Sigmoid colon (tissue), 7 donors: ENCODE measurements at places on chromosomes 3 and 15. TPM values are rescaled to one million over a fixed set of nuclear protein-coding genes. Genes with fewer than 3 reads are reported as not detected.
A peak's percentile ranks its signal among the peaks of the same experiment; 100 is the strongest.

DNA sequence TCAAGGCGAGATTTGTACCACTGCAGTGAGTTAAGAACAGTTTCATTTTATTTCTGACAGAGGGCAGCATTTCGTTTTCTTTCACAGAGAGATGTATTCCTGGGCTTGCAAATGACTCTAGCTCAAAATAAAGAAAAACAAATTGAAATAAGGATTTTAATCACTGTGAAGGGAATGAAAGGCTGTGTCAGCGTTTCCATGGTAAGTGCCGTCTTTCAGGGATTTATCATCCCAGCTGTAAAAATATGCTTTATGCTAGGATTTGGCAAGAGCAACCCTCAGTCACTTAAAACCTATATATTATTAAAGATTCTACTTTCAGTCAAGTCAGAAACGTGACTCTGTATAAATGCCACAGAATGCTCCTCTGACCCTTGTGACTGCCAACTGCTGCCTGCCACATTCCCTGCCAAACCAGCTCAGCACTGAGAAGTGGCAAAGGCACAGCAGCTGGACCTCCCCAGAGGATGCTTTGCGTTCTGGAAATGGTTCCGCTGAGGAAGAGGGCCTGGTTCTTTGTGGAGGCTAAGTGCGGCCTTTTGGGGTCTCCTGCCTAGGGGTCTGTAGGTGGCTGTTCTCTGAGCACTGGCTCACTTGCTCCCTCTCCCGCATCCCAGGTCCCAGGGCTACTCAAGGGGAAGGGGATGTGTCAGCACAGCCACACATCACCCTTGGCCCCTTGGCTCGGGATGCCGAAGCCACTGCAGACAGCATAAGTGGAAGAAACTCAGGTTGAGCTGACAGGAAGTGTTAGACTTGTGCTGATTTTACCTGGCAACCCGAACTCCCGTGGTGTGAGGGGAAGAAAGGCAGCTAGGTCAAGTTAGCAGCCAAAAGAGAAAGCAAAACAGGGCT is 56.6 kb upstream of the POMGNT2 start:
- no peak for DNase-seq

GRCh38 chr15:39127151-39127790 is 453.6 kb upstream of the THBS1 start:
- no peak for DNase-seq

- no peak for DNase-seq
These were observed 5.8 kb downstream of the B2M start for GRCh38 chr15:44716983-44717602.

DNA sequence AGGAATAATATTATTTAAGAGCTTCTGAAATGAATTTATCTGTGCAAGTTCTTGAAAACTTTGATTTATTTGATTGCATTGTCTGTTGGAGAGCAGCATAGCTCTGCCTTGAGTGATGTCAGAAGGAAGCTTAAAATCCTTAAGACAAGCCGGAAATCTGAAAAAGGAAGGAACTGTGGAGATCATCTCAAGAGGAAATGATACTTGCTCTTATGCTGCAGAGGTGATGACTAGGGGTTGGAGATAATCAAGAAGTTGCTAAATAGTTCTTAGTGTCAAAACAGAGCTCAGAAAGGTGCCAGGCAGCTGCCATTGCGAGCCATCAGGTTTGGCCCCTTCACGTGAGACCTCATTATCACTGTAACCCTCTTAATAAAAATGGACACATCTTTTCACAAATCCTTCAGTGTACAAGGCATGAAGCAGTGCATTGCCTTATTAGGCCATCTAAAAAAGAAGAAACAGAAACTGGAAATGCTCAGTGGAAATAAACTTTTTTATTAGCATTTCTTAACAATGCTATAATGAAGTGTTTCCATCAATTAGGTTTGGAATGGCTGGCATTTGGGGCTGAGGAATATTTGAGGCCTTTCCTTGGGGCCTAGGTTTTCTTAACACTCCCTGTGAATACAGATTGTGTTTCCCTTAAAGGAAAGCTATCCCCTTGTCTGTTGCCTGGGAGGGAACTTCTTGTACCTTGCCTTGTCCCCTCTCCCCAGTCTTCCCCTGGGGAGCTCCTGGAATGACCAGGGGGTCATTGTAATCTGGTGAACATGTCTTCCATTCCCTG is 34.5 kb upstream of the VILL start:
- DNase-seq: no peak

- no peak for DNase-seq
These were observed 35.9 kb upstream of the TMEM115 start for GRCh38 chr3:50395070-50395860.

Gene SEMA7A
- 1.1 TPM for total RNA-seq

Gene CSPG4
- 66.0 TPM for total RNA-seq

DNA sequence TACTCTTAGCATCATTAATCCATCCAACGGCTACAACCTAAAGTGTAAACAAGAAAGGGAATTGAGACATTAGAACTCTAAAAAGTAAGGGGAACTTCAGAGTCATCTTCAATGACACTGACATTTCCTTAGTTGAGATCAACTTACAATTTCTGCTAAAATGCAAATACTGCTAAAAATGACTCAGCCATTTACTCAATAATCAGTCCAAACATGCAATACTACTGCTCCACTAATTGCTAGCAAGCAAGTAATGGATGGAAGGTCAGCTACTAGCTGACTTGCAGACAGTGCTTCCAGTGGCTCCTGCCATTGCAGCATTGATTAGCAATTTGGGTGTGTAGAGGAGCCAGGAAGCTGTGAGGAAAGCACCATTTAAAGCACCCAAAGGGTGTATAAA is 28.4 kb downstream of the CD200R1L start:
- no peak for DNase-seq

DNA sequence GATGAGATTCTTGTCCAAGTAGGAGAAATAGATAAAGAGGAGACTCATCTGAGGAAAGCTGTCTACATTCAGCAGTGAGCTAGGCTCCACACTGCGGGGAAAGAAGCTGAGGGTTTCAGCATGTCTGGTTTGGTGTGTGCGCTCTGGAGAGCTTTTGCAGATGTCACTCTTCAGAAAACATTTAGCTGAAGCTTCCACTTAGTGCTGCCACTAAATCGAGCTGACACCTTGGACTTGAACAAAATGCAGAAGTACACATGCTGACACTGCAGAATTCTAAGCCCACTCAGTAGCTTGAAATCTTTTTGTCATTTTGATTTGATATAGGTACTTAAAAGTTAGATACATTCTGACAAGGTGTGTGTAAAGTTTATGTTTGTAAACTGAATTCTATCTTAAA is 32.3 kb upstream of the CRTC3 start:
- DNase-seq: no peak

Gene CRTC3
- total RNA-seq: 31.0 TPM

- DNase-seq: no peak
These were observed 80.6 kb upstream of the RNF7 start for GRCh38 chr3:141657516-141657915.

DNA sequence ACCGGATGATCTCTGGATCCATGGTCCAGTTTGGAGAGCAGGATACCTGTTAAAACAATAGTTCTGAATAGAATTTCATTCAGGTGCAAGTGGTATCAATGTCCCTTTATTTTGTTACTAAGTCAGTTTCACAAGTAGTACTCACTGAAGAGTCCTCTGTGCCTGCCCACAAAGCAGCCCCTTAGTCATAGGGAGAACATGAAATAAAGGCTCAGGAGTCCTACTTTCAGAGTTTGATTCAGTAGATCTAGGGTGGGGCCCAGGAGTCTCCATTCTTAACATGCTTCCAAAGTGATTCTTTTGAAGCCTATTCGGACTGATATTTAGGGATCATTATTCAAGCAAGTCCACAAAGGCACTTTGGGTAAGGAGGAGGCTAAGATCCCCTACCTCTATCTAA is 79.8 kb upstream of the ACKR4 start:
- no peak for DNase-seq

DNA sequence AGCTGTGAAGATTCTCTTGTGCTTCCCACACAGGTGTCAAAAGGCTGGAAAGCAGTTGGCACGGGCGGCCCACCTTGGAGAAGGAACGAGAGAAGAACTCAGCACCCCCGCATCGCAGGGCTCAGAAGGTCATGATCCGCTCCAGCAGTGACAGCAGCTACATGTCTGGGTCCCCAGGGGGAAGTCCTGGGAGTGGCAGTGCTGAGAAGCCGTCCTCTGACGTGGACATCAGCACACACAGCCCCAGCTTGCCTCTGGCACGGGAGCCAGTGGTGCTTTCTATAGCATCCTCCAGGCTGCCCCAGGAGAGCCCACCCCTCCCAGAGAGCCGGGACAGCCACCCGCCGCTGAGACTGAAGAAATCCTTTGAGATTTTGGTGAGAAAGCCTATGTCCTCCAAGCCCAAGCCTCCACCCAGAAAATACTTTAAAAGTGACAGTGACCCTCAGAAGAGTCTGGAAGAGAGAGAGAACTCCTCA is 31.4 kb downstream of the STARD5 start:
- DNase-seq: no peak

- no peak for DNase-seq
These were observed 33.3 kb upstream of the SLC41A3 start for GRCh38 chr3:126117212-126117611.

GRCh38 chr15:38154255-38154654 is 98.4 kb upstream of the SPRED1 start:
- no peak for DNase-seq

Gene KCNAB1
- total RNA-seq: 5.0 TPM

DNA sequence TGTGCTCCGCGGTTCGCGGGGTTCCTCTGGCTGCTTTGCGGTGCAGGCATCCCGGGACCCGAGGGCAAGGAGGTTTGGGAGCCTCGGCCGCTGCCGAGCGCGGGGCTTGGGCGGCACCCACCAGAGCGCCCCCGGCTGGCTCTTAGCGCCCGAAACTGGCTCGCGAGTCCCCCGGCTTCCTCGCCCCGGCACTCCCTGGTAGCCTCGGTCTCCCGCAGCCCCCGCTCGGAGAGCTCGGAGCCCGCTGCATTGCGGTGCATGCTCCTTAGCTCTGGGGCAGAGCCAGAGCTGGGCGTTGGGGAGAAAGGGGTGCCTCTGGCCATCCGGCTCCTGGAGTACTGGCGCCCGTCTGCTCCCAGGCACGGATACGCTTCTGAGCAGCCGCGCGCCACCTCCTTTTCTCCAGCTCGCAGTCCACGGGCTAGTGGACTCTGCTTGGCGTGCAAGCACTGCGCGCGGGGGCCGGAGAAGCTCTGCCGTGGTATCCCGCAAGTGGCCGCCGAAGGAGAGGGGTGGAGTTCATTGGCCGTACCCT is 753 bp downstream of the EPHB1 start:
- peak; percentile 67 for DNase-seq

Gene COL6A5
- total RNA-seq: not detected

- no peak for DNase-seq
These were observed 177.8 kb upstream of the CDIN1 start for GRCh38 chr15:36401586-36401966.

- DNase-seq: no peak
These were observed 304.6 kb upstream of the KCNMB2 start for GRCh38 chr3:178231645-178232044.

DNA sequence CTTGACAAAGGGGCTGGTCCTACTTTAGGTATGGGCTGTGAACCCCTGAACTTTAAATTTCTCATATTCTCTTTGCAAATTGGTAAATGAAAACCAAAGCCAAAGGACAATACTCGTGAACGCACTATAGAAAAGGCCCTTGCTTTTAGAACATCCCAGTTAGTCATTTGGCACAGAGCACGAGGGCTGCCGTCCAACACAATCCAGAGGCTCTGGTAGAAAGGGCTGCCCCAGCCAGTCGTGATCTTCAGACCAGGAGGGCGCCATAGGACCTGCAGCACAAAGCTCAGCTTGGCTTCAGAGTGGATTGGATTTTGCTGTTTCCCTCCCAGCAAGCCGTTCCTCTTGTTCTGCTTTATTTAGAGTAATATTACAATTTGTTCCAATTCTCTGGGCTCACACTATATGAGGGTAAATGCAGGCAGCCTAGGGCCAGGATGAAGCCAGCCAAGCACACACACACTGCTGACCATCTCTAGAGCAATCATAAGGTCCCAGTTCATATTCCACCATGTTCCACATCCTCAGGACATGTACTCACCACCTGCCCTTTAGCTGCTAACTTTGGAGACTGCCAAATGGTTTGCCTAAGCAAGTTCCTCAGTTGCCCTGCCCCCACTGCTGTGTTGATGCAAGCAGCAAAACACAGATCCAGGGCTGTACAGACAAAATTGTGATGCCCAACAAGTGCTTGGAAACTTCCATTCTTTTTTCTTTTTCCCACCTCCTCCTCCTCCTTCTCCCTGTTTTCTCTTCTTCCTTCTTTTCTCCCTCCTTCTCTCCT is 6.0 kb upstream of the BFSP2 start:
- DNase-seq: no peak

DNA sequence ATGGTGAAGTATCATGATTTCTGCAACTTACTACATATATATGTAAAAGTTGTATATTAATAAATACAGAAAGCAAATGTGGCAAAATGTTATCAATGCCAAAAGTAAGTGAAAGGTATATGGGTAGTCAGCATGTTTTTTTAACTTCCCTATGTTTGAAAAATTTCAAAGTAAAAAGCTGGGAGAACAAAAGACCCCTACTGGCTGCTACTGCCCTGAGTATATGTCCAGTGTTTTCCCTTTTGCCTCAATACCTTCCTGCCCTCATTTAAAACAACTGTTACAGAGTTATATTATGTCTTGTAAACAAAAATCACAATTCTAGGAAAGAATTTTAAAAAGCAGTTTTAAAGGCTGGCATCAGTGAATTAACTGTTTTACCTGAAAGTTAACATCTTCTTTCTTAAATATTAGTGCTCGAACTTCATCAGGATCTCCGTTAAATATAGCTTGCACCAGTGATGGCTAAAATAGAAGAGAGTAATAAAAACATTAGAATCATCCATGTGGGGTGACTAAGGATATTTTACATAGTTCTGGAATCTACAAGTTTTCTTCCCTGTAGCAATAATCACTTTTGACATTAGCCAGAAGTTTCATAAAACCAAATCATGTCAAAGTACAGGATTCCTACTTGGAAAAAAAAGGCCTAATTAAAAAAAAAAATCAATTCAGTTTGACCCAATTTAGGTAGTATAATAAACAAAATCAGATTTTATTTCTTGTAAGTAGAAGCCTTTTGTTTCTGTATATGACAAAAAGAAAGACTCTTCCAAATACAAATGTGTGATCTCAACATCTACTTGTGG is 2.7 kb downstream of the ANKRD28 start:
- no peak for DNase-seq

DNA sequence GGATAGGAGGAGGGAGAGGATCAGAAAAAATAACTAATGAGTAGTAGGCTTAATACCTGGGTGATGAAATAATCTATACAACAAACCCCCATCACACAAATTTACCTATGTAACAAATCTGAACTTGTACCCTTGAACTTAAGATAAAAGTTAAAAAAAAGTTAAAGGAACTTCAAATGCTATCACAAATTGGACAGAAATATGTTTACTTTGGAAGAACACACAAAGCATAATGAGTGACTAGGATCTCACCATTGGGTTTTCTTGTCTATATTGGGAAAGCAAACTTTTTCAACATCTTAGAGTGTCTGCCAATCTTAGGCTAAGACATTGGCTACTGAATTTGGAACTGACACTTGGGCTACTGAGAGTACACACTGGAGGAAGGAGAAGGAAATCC is 140.4 kb downstream of the THRB start:
- DNase-seq: no peak

DNA sequence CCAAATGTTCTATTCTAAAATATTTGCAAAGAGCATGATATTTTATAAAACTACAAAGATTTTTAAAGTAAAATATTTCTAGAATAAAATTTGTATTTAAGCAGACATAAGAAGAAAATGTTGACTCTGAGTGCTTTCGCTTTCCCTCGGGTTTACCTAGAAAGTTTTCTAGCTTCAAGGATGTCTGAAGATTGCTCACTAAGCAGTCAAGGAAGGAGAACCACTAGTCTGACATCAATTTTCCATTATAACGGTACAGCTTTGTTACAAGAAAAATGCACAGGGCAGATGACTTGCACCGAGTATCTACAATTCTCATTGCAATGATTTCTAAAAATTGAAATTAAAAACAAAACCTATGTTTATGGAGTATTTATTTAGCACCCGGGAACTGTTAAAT is 14.2 kb downstream of the GPR15 start:
- DNase-seq: no peak
